Osteoblast (primary cell): ENCODE measurements at places on chromosomes 2 and 18. TPM values are rescaled to one million over a fixed set of nuclear protein-coding genes. Genes with fewer than 3 reads are reported as not detected.

Gene CNDP1
- total RNA-seq, result not detected in 2 replicates

Gene EFR3B
- total RNA-seq, result 0.72 and 0.88 TPM in 2 replicates

Gene SEMA4C
- total RNA-seq, result 28.0 and 29.7 TPM in 2 replicates

Gene RESP18
- total RNA-seq, result not detected in 2 replicates

Gene MYO7B
- total RNA-seq, result under 0.01 TPM in 2 replicates

Gene ADCYAP1
- total RNA-seq, result not detected in 2 replicates

Gene TXNL4A
- total RNA-seq, result 53.6 and 54.6 TPM in 2 replicates

Gene STAT4
- total RNA-seq, result 11.5 and 16.6 TPM in 2 replicates

Gene SCTR
- not detected in 2 replicates for total RNA-seq

Gene PSMA8
- total RNA-seq, result not detected in 2 replicates

Gene VWC2L
- total RNA-seq, result not detected in 2 replicates

Gene EMX1
- not detected in 2 replicates for total RNA-seq

Gene IL36A
- total RNA-seq, result not detected in 2 replicates

Gene SNORC
- total RNA-seq, result 0.72 and 0.88 TPM in 2 replicates

Gene BMP10
- total RNA-seq, result not detected in 2 replicates

Gene RNF152
- total RNA-seq, result 3.3 and 5.0 TPM in 2 replicates

Gene CABYR
- total RNA-seq, result 3.8 and 4.0 TPM in 2 replicates

Gene ESPNL
- total RNA-seq, result 1.8 and 9.8 TPM in 2 replicates

Gene MIB1
- 56.9 and 64.4 TPM in 2 replicates for total RNA-seq

Gene CLEC4F
- not detected in 2 replicates for total RNA-seq

Gene ASB18
- under 0.01 TPM in 1 of 2 replicates, not detected in the other for total RNA-seq

Gene CGREF1
- total RNA-seq, result 6.8 and 14.5 TPM in 2 replicates

Gene IL18R1
- 4.0 and 4.7 TPM in 2 replicates for total RNA-seq

Gene TPGS2
- 92.2 and 98.8 TPM in 2 replicates for total RNA-seq

Gene KCNJ3
- not detected in 2 replicates for total RNA-seq

Gene KATNAL2
- total RNA-seq, result 4.3 and 5.0 TPM in 2 replicates

Gene KIF1A
- under 0.01 TPM in 1 of 2 replicates, not detected in the other for total RNA-seq

Gene ICA1L
- total RNA-seq, result 8.7 and 12.1 TPM in 2 replicates

Gene STRN
- 21.4 and 25.0 TPM in 2 replicates for total RNA-seq

Gene CHRNG
- total RNA-seq, result not detected in 2 replicates

Gene ANKRD30BL
- total RNA-seq, result 0.29 TPM in 1 of 2 replicates, not detected in the other
